ENCODE measurements at places on chromosomes 6 and 20. TPM values are rescaled to one million over a fixed set of nuclear protein-coding genes. Genes with fewer than 3 reads are reported as not detected.
A peak's percentile ranks its signal among the peaks of the same experiment; 100 is the strongest.

CST1 gene
- polyA plus RNA-seq = not detected

CST7 gene
- 1.2 TPM for polyA plus RNA-seq

HLA-G gene
- polyA plus RNA-seq = 5.2 TPM

OR2B6 gene
- 0.49 TPM for polyA plus RNA-seq

GPX5 gene
- 0.13 TPM for polyA plus RNA-seq

LRRC73 gene
- 0.30 TPM for polyA plus RNA-seq

RAET1G gene
- 1.3 TPM for polyA plus RNA-seq

BPIFB2 gene
- not detected for polyA plus RNA-seq

MPIG6B gene
- 3.5 TPM for polyA plus RNA-seq

DEFB113 gene
- not detected for polyA plus RNA-seq

- peak; percentile 68 for DNase-seq
Measured at GRCh38 chr6:168393126-168393870, 47.7 kb upstream of the SMOC2 start.

GRCh38 chr6:41711323-41712038 lies 23.9 kb downstream of the TFEB start:
- DNase-seq = no peak

- DNase-seq = peak; percentile 56
Measured at GRCh38 chr6:41503827-41504465, 42.2 kb upstream of the FOXP4 start.

GRCh38 chr20:43140726-43141125 lies 49.0 kb downstream of the PTPRT start:
- DNase-seq = no peak

DNA sequence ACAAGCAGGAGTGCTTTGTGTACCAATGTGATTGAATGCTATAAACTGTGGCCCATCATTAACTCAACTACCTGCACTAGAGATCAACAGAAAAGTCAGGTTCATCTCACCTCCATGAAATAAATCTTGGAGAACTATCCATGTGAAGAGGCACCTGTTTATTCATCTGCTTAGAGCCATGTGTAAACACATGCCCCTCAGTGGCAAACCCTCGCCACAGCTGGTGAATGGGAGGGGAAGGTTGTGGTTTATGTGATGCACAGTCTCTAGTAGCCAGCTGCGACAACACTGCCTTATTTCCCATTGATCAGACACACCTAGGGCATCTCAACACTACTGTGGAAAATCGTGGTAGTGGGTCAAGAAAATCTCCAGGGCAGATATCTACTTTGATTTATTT lies 640.2 kb downstream of the PTPRT start:
- no peak for DNase-seq

GRCh38 chr6:34289137-34289536 lies 40.3 kb upstream of the SMIM29 start:
- no peak for DNase-seq

DNA sequence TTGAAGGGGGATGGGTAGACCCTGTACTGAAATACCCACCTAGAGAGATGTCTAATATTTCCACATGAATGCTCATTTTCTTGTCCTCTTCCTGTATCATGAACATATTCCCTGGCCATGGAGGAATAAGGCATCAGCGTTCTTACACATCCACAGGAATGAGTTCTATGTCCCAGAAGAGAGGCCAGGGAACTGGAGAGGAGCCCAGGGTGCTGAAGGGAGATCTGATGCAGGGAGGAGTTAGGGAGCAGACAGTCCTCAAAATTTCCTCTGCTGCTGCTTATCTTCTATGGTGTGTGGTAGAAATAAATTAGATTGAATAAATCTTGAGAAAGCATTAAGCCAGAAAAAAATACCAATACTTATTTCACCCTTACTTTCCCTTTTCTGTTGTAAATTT lies 295.0 kb downstream of the KCNQ5 start:
- DNase-seq = no peak

DNA sequence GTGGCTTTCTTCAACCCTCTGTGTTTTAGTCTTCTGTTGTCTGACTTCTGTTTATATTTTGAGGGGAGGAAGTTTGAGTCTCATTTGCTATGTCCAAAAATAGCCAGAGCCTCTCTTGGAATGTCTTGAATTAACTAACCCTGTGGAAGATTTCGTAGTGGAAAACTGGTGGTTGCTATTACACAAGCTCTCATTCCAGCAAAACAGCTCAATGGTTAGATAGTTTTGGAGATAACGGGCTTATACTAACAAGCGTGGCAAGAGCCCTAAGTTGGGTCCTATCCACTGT lies 1.6 kb downstream of the CCN2 start:
- DNase-seq = peak; percentile 75

GRCh38 chr6:125812394-125813292 lies 21.9 kb downstream of the NCOA7 start:
- DNase-seq = no peak

DNA sequence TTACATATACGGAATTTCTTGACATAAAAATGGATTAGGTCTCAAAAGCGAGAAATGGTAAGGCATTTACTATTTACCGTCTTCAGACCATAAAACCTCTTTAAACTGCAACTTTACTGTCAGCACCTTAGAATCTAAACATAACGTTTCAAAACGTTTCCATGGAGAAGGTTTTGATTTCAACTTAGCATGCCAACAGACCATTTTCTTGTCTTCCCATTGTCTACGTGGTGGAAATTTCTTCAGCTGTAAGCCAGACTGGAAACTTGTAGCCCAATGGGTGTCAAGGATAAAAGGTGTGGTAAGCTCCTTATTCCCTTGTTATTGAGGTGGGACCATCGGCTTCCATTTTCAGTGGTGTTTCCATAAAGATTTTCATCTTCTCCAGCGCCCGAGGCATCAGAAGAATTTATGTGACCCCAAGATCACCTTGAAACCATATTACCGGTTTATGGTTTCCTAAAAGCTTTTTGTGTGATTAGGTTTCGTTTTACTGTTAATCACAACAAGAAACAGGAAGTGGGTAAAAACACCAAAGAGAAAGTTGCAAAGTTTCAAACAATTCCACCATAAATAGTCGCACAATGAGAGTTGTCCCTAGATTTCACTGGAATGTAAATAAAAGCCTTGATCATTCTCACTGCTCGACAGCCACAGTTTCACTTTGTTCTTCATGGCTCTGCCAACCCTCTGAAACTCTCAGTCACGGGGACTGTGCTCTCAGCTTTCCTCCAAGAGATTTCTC lies 63.0 kb upstream of the CD2AP start:
- peak; percentile 58 for DNase-seq

DNA sequence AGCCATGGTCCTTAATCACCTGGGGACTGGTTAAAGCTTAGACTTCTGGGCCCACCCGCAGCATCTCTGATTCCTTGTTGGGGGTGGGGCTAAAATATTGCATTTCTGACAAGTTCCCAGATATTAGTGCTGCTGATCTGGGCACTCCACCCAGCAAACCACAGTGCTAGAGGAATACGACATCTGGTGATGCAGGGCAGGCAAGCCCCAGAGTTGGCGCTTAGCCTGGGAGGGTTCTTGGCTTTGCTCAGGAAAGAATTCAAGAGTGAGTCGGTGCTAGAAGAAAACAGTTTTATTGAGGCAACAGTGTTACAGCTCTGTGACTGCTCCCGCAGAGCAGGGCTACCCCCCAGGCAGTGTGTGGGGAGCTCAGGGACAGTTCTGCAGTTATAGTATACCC lies 210.7 kb downstream of the TFAP2C start:
- DNase-seq = no peak

- no peak for DNase-seq
Measured at GRCh38 chr6:2505624-2506023, 245.1 kb downstream of the MYLK4 start.

DNA sequence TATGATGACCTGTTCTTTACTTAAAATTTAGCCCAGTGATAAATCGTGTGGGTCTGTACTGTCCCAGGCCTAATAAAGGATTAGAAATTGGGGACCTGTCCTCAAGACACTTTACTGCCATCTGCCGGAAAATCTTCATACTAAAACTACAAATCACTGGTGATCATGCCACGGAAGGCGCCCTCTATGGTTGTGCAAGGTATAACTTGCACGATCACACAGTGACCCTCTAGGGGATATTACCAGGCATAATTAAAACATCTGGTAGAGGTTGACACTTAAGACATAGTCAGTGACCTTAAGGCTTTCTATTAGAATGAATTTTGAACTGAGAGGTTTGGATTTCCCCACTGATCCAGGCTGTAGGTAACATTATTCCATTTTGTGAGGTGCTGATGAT lies 172.6 kb downstream of the BMP2 start:
- DNase-seq = no peak

- DNase-seq = no peak
Measured at GRCh38 chr6:10733151-10733715, 10.4 kb downstream of the TMEM14C start.

GRCh38 chr6:13296536-13296997 lies 31.8 kb downstream of the TBC1D7 start:
- no peak for DNase-seq

DNA sequence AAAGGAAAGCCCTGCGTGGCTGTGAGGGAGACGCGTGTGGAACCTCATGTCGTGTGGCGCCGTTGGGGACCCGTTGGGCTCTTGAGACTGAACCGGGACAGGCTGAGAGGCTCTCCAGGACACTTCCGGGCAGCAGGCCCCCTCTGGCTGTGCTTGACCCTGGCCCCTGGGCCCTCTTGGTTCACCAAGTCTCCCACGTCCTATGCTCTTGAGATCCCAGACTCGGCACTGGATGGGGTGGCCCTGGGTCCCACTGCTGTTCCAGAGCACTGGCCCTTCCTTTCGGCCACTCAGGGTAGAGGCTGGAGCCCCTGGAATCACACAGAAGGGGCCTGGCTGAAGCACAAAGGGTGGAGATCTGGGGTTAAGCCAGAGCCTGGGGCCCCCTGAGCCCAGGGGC lies 30.4 kb downstream of the NTSR1 start:
- no peak for DNase-seq

DNA sequence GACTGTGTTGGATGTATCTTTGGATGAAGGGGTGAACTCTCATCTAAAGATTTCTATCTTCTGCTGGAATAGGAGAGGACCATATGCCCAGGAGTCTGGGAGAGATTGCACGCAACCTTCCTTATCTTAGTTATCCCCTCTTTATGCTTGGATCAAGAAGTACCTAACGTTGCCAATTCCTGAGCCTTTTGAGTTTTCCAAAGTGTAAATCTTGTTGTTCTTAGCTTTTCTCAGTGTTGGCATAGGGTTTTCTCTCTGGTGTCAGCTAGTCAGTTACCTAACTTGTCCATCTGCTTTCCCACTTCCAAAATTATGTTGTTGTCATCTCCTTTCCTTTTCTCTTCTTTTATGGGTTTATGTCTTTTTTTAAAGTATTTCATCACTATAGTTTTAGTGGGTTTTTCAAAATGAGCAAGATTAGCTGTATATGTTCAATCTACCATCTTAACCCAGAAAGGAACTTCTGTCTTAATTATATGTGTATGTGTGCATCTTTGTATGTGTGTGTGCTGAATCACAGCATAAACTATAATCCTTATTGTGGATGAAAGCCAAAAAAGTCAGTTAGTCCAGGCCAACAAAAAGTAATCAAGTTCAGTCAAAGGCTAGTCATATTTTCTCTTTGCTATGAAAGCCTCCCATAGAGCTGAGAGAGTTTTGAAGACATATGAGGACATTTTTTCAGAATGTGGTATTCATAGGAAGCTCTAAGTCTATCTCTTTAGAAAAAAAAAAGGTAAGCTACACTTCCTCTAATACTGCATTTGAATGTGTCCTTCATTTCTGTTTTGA lies 72.1 kb downstream of the KHDC1L start:
- DNase-seq = no peak

DNA sequence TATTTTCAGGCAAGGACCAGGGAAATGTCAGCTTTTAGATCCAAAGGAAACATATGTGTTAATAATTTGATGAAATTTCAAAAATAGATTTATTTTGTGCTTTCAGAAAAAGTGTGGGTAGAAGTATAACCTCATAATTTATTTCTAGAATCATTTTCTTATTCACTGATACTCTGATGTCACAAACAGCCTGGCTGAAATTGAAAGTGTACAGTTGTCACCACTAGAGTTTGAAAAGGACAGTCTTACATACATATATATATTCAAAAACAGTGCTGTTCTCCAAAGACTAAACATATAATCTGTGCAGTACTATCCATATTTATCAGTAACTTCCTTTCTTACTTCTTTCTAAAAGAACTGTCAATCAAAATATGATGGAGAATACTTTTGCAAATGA lies 254.4 kb upstream of the KCNQ5 start:
- no peak for DNase-seq

- no peak for DNase-seq
Measured at GRCh38 chr6:133637436-133637835, 251.5 kb upstream of the TCF21 start.

DNA sequence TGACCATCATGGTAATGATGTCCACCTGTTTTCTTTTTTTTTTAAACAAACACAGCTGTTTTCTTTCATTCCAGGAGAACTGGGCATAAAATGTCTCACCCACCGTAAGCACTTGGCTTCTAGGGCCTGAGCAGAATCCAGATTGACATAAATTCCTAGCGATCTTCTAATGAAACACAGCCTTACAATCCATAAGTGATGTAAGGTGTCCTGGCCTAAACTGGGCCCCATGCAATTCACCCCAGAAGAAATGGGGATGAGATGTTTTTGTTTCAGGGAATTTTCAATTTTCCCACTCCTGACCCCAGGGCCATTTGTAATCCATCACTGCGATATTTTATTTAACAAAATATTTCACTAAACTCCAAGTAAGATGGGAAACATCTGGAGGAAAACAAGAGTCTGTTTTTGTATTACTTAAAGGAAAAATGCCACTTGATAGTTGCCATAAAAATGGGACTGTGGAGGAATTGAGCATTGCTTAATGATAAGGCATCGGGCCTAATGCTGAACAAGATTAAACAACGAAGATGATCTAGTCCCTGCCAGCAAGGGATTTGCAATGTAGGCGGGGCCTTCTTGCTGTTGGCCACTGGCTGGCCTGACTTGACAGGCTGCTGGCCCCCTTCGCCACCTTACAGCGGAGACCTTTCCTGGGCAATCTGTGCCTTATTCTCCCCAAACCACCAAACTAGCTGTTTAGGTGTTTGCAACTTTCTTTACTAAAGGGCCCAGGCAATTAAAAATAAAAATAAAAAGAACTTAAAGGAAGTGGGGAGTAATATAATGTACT lies 183.7 kb downstream of the CD109 start:
- DNase-seq = no peak

DNA sequence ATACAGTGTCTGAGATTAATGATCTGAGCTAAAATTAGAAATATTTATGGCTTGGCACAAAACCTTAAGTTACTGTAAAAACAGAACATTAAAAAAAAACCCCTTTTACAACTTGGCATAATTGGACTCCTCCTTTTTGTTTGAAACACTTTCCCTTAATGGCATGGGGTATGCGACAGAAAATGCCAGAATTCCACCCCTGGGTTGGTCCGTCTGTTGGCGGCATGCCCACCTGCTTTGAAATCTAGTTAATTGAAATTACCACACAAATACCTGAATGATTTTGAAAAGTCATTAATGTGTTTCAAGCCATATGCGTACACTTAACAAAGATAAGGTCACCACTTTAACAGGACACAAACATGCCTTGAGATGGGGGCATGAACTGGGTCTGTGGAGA lies 175.1 kb upstream of the FOXQ1 start:
- DNase-seq = no peak
